ENCODE measurements at places on chromosomes 12 and 14.

DNA sequence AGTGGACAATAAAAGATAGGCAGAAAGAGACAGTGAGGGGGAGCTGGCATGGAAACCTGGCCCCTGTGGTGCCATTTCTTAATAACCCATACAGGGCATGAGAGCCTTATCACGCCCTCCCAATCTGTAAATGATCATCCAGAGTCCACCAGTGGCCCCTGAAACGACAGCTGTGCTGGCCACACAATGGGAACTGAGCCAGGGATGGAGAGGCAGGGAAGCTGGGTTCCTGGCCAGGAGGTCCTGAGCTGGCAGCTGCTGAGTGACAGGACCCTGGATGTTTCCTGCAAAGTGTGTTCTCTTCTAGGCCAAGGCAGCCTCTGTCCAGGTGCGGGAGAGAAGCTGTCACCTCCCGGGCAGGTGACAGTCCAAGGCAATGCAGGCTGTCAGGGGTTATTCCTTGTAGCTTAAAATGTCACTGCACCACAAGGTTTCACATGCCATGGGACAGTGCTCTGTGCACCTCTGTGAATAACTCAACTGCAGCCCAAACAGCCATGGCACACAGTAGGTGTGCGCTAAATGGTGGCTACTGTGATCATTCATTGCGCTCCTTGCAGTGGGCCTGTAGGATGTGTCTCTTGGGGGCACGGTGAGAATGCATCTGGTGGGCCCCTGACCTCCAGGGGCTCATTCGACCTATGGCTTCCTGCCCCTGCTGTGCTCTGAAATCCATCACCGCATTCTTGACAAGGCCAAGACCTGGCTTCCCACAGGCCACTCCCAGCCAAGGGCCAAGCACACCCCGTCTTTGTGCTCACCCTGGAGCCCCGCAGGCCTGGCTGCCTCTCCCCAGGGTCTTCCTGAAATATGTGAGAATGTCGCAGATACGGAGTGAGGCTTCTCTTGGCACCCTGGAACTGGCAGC lies 46.3 kb upstream of the BCL11B start:
- no peak for DNase-seq

- no peak for DNase-seq
Observed at GRCh38 chr12:7879246-7879645, 6.5 kb upstream of the SLC2A14 start.

DNA sequence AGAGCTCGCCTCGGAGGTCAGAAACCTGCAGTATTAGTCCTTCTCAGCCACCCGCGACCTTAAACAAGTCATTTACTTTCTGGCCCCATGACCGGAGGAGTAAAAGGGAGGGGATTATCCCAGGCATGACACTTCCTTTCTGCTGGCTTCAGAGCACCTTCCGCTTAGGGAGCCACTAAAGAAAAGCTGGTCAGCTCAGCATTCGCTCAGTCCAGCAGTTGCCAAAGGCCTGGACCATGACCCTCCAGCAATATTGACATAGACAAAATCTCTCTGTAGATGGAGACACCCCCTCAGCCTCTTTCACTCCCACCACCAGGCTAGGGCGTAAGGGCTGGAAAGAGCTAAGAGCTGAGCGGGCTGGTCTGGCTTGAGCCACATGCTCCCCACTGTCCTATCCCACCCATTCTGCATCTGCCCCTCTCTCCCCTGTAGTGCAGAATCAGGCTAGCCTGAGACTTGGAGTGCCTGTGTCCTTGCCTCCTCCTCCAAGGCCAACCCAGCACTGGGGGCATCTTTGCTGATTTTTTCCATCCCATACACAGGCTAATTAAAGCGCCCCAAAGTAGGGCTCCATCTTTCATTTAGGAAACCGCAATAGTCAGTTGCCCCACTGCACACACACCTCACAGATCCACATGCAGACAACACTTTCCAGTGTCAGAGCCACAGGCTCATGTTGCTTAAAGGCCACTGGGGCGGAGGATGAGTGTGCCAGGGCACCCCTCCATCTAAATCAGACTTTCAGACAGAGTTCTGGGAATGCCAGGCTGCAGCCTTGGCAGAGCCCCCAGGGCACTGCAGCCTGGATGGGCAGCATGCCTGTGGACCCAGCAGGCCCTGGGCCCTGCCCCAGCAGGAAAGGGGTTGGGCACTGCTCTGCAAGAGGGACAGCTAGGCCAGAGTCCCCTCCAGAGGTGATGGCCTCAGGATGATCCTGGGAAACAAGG lies 4.0 kb upstream of the CPNE6 start:
- DNase-seq: no peak

GRCh38 chr14:58280954-58281787 lies 17.2 kb upstream of the ARID4A start:
- DNase-seq: peak; percentile 82

DNA sequence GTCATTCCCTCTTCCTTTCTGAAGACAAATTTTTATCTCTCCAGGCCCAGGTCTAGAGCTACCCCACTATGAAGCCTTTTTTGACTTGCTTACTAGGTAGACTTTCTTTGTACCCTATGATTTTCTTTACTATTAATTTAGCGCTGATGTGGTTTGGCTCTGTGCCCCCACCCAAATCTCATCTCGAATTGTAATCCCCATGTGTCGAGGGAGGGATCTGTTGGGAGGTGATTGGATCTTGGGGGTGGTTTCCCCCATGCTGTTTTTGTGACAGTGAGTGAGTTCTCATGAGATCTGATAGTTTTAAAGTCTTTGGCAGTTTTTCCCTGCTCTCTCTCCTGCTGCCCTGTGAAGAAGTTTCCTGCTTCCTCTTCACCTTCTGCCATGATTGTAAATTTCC lies 118.1 kb downstream of the SLC38A1 start:
- DNase-seq: no peak

DNA sequence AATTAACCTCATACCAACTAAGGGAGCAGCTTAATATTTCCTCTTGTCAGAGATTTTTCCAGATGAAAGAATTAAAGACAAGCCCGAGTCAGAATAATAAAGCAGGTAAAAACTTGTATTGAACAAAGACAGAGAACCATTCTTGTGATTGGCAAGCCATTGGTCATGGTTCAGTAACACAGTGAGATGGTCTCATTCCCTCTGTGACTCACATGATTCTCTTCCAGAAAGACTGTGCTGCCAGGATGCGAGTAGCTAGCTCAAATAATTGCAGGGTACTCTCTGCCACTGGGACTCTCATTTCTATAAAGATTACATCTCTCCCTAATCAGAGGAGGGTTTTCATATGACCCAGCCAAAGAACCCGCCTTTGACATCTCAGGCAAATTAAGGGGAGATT lies 179.4 kb downstream of the PHLDA1 start:
- no peak for DNase-seq

- DNase-seq: no peak
Observed at GRCh38 chr14:58663494-58664111, 25.8 kb downstream of the DACT1 start.

DNA sequence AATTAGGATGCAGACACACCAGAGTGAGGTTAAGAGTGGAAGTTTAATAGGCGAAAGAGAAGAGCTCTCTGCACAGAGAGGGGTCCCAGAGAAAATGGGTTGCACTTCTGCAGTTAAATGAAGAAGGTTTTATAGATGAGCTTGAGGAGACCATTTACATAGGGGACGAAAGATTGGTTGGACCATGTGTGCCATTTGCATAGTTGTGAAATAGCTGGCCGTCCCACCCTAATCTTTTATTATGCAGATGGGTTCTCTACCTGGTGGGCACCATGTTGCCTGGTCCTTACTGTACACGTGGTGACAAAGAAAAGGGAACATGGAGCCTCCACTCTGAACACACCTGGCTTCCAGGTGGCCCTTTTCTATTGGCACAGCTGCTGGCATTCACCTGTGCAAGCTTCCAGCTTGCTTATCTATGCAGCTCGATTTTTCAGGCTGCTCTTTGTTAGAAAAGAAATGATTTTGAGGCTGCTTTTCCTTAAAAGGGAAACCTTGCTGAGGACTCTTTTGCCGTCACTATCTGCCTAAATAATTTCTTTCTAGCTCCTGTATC lies 67.1 kb upstream of the SRSF5 start:
- DNase-seq: no peak

DNA sequence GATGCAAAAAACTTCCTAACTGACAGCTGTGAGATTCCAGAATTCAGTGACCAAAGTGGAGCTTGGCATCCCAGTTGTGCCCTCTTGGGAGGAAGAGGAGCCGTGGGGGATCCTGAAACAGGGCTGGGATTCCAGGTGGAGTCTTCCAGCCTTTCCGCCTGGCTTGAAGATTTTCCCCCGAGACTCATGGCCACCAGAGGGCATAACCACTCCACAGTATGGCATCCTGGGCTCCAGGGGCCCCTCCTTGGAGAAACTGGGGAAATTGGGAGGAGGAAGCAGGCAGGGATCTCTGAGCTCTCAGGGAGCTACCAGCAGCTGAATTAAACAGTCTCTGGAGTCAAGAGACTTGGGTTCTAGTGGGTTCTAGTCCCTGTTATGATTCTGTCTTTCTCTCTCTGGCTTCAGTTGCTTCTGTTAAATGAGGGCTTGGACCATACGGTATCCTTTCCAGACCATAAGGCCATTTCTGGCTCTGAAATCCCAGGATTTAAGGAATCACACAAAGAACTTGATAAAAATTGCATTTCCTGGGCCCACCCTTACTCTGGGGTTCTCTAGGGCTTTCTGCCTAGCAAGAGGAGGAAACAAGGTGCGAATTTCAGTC lies 2.6 kb upstream of the TAMALIN start:
- no peak for DNase-seq

GRCh38 chr12:84079626-84080025 lies 833.0 kb downstream of the SLC6A15 start:
- no peak for DNase-seq

- DNase-seq: no peak
Observed at GRCh38 chr14:82854131-82854530, 1320.5 kb upstream of the SEL1L start.

GRCh38 chr12:93989949-93990348 lies 158.4 kb upstream of the PLXNC1 start:
- DNase-seq: no peak

DNA sequence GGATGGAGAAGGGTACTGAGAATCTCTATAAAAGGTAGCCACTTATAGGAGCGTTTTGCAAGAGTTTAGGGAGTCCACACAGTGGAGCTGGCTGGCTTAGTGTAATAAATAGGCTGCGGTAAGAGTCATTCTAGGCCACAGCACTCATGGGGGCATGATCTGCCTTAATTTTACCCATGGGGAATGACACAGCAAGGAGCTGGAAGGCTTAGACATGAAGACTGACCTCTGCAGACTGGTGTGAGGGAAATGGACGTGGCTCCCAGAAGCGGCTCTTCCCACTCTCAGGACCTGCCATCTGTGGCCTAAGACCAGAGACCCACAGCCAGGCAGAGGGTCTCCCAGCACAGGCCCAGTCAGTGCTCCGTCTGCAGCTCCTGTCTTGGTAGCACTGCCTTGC lies 173.3 kb downstream of the PPM1H start:
- DNase-seq: no peak

DNA sequence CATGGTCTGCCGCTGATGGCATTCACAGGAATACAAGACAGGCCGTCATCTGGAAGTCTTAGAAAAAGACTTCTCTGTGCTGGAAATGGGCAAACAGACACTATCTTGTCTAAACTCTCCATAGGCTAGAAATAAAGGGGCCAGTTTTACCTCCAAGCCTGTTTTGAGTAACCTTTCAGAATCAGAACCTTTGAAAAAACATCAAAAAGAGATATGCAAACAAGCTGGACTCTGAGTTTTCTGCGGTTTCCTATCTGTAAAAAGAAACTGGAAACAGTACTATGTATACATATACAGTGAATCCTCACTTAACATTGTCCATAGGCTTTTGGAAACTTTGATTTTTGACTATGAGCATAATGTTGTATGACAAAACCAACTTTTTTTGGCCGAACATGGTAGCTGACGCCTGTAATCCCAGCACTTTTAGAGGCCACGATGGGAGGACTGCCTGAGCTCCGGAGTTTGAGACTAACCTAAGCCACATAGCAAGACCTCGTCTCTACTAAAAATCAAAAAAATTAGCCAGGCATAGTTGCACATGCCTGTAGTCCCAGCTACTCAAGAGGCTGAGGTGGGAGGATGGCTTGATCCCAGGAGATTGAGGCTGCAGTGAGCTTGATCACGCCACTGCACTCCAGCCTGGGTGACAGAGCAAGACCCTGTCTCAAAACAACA lies 92.9 kb upstream of the MAX start:
- no peak for DNase-seq

GRCh38 chr12:64729909-64730587 lies 29.2 kb downstream of the GNS start:
- peak; percentile 55 for DNase-seq

DNA sequence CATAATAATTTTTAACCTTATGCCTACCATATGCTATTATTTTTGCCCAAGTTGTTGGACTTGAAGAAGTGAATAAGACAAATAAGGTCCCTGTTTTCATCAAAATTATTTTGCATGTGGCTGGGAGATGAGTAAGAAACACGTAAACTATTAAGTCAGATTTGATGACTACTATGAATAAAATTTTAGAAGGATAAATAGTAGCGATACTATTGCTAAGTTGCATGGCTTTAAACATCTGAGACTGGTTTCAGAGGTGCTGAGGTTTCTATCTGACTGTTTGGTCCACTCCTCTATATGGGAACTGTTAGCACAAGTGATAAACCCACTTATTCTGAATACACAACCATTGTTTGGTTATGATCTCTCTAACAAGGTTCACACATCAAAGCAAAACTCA lies 674.3 kb upstream of the MDGA2 start:
- DNase-seq: no peak

DNA sequence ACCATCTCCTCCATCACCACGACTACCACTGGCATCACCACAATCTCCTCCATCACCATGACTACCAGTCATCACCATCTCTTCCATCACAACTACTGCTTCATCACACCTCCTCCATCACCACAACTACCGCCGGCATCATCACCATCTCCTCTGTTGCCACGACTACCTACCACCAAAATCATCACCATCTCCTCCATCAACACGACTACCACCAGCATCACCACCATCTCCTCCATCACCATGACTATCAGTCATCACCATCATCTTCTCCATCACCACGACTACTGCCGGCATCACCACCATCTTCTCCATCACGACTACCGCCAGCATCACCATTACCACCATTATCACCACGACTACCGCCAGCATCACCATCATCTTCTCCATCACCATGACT lies 89.5 kb downstream of the RIMBP2 start:
- DNase-seq: peak; percentile 9

DNA sequence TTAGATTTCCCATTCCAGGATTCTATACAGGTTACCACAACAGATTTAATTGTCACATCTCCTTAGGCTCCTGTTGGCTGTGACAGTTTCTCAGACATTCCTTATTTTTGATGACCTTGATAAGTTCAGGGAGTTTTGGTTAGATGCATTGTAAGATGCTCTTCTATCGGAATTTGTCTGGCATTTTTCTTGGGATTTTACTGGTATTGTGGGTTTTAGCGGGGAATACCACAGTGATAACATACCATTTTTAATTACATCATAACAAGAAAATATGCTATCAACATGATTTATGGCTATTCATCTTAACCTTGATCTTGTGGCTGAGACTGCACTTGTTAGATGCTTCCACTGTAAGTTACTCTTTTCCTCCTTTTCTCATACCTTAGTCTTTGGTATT lies 217.5 kb upstream of the PPFIA2 start:
- no peak for DNase-seq

GRCh38 chr14:44620121-44621019 lies 113.3 kb upstream of the FSCB start:
- DNase-seq: no peak

Data from common myeloid progenitor, CD34-positive (primary cell).